ENCODE measurements at places on chromosomes 2 and 18. TPM values are rescaled to one million over a fixed set of nuclear protein-coding genes. Genes with fewer than 3 reads are reported as not detected.

DYTN gene
- total RNA-seq = not detected

SLC14A1 gene
- 7.6 TPM for total RNA-seq

EVX2 gene
- not detected for total RNA-seq

SLC9A4 gene
- not detected for total RNA-seq

DNA sequence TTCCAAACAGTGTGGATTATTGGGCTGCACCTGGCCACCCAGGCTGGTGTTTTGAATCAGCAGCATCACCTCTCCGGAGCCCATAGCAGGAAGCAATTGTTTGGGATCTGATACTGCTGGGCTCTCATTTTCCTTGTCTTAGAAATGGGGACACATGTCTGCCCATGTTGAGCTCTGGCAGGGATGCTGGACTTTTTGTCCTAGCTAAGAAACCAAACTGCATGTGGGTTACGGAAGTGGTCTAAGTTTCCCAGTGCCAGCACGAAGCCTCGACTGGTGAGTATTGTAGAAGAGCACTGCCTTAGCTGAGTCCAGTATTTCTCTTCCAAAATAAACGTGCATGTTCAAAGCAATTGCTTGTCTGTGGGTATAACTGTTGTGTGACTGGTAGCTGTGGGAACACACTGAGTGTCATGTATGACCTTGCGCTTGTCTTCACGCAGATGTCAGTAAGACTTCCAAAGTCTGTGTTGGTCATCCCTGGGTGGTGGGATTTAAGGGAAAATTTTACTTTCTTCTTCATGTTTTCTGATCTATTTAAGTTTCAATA lies 43.6 kb downstream of the SH3RF3 start:
- H3K27me3 ChIP-seq = no peaks in the 10 kb centered on the region
- peak overlapping the region; percentile 72 for H3K27ac ChIP-seq

LHCGR gene
- not detected for total RNA-seq

KIAA2012 gene
- not detected for total RNA-seq

GRCh38 chr2:198134293-198134955 lies 330.0 kb downstream of the PLCL1 start:
- H3K27me3 ChIP-seq = no peaks in the 10 kb centered on the region
- H3K27ac ChIP-seq = no peak overlapping the region
- no peaks in the 10 kb centered on the region for H3K4me1 ChIP-seq

GPAT2 gene
- 4.7 TPM for total RNA-seq

TAF1B gene
- 5.0 TPM for total RNA-seq

LINC00305 gene
- not detected for total RNA-seq

DNA sequence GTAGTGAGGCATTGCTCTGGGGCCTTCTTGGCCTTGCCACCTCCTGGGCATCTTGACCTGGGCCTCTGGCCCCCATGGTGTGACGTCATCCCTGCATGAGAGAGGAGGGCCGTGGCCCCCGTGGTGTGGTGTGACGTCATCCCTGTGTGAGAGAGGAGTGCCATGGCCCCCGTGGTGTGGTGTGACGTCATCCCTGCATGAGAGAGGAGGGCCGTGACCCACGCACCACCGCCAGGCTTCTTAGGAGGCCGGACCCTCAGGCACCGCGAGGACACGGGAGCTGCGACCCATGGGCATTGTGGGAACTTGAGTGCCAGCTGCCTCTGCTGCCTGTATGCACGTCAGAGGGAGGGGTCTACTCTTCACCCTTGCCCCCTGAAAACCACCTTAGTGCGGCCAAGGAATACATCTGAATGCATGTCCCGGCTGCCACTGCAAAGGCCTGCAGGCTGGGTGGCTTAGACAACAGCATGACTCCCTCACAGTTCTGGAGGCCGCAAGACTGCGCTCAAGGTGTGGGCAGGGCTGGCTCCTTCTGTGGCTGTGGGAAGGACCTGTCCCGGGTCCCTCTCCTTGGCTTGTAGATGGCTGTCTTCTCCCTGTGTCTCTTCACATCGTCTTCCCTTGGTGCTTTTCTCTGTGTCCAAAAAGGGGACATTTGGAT lies 20.8 kb upstream of the OTOS start:
- DNase-seq = no peak
- H3K27ac ChIP-seq = no peak overlapping the region

DNA sequence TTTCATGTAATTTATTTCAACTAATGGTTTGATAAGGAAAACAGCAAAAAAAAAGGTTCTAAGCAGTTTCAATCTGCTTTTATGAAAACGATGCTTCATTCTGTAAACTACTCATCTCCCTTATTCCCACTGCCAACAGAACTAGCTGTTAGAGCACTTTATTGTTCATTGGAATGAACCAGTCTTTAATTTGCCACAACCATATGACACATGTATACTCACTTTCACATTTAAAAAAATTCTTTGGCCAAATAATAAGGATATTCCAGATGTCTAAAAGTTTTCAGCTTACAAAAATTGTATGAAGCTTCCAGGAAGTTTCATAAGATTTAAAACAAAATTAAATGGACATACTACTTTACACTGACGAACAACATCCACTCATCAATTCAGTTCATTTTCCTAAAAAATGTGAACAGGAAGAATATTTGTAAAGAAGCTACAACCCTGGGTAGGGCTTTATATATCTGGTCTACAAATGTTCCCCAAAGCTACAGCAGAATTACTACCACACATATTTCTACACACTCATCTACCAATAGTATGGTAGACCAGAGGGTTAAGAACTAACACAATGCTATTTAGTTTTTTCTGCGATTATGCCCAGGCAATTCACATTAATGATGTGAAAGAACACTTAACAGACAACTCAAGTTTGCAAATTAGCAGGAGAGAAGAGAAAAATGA lies 37.7 kb downstream of the ZNF521 start:
- no peaks in the 10 kb centered on the region for H3K27me3 ChIP-seq
- H3K27ac ChIP-seq = no peak overlapping the region
- DNase-seq = no peak
- no peaks in the 10 kb centered on the region for H3K36me3 ChIP-seq
- H3K4me3 ChIP-seq = no peak overlapping the region

- no peak overlapping the region for H3K27ac ChIP-seq
- H3K27me3 ChIP-seq = no peaks in the 10 kb centered on the region
- no peak overlapping the region for H3K4me3 ChIP-seq
These were observed 96.8 kb upstream of the ARL4C start for GRCh38 chr2:234593636-234594035.

GRCh38 chr18:48172226-48173006 lies 236.8 kb downstream of the ZBTB7C start:
- H3K4me1 ChIP-seq = no peaks in the 10 kb centered on the region
- no peak overlapping the region for H3K27ac ChIP-seq
- no peaks in the 10 kb centered on the region for H3K27me3 ChIP-seq
- H3K36me3 ChIP-seq = no peaks in the 10 kb centered on the region

GRCh38 chr2:173659509-173659908 lies 304.8 kb downstream of the CDCA7 start:
- no peak for DNase-seq
- H3K36me3 ChIP-seq = no peaks in the 10 kb centered on the region
- no peaks in the 10 kb centered on the region for H3K4me1 ChIP-seq
- no peaks in the 10 kb centered on the region for H3K27me3 ChIP-seq
- no peak overlapping the region for H3K27ac ChIP-seq
- H3K4me3 ChIP-seq = no peak overlapping the region

- H3K27me3 ChIP-seq = no peaks in the 10 kb centered on the region
- H3K36me3 ChIP-seq = no peaks in the 10 kb centered on the region
- H3K27ac ChIP-seq = no peak overlapping the region
- no peak for DNase-seq
These were observed 279.5 kb downstream of the NDUFA10 start for GRCh38 chr2:239745386-239746227.

Data from gastrocnemius medialis (tissue), 4 donors.